NCI-H774 (cell line): ENCODE measurements at places on chromosomes 2 and 18.

DNA sequence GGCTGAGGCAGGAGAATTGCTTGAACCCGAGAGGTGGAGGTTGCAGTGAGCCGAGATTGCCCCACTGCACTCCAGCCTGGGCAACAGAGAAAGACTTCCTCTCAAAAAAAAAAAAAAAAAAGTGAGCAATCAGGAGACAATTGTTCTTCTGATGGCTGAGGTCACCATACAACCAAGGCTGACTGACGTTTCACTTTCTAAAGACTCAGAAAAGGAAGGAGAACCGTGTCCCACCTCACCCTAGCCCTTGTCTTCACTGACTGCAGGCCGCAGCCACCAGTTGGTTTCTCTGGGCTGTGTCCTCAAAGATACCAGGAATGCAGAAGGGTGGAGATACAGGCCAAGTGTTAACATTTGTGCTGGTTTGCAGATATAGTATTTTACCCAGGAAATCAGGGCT, 7.7 kb upstream of the SLC35F6 start:
- no peak for DNase-seq

GRCh38 chr2:74845217-74845751, 11.4 kb downstream of the HK2 start:
- DNase-seq: peak; percentile 16

DNA sequence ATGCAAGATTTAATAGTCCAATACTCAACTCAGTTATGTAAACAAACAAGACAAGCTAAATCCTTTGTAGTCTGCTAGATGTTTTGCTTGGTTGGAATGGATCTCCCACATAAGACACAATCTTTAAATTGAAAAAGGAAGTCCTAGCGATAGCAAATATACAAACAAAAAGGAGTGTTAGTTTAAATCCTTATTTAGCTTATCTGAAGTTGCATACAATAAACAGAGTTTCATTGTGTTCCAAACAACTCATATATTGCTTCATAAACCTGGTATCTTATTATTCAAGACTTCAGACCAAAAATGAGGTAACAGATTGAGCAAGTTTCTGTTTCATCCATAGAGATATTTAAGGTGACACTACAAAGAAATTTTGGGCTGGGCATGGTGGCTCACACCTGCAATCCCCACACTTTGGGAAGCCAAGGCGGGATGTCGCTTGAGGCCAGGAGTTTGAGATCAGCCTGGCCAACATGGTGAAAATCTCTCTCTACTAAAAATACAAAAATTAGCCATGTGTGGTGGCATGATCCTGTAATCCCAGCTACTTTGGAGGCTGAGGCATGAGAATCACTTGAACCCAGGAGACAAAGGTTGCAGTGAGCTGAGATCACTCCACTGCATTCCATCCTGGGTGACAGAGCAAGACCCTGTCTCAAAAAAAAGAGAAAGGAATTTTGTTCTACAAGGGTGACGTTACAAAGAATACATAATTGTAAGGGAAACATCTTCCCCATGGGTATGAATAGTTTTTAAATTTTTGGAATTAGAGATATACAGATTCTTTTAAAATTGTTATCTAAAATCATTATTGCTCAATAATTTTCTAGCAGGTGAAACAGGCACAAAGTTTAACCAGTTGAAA, 150.5 kb upstream of the L3MBTL4 start:
- DNase-seq: no peak

DNA sequence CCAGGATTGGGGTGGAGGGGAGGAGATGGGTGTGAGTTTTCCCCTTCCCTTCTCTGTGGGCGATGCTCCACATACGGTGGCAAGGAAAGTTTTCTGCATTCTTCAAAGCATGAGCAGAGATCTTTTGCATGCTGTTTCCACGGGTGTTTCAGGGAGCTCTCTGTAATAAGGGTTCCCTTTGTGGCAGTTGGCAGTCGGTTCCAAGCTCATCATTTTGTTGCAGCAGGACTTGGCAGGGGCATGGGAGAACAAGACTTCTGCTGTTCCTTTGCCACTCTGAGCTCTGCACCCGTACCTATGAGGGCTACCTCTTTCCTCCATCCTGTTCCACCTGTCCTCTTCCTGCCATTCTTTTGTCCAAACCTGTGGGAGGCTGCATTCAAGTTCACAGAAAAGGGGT, 71.3 kb upstream of the SPRED2 start:
- no peak for DNase-seq

DNA sequence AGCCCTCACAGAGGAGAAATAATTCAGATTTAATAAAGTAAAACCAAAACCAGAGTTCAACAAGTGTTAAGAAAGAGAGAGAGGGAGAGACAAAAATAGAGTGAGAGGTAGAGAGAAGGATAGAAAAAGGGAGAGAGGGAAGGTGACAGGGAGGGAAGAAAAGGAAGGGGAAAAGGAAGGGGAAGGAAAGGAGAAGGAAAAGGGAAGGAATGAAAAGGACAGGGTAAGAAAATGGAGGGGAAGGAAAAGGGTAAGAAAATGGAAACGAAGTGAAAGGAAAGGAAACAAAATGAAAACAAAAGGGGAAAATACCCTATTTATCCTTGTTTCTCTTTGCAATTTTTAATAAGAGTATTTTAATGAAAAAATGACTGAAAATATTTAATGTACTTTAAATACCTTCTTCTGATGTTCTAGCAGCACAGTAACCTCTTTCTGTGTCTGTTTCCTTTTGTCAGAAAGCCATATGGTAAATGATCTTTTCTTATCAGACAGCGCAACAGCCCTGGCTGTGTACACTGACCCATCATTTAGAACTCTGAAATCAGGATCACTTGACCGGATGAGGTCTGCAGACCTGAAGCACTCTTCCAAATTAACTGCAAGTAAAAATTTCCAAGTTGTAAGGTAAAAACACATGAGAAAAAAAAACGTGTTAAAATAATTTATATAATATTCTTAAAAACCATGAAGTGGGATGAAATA, 11.8 kb downstream of the DSC3 start:
- no peak for DNase-seq

DNA sequence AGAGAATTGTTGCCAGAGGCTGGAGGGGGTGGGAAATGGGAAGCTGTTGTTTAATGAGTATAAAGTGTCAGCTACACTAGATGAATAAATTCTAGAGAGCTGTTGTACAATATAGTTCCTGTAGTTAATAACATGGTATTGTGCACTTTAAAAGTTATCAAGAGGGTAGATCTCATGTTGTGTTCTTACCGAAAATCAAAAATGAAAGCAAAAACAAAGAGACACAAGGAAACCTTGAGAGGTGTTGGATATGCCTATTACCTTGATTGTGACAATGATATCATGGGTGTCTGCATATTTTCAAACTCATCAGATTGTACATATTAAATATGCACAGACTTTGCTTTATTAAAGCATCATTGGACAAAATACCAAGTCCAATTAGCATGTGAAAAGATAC, 43.2 kb downstream of the SCG2 start:
- DNase-seq: no peak

- no peak for DNase-seq
Observed at GRCh38 chr2:136045835-136046570, 60.6 kb upstream of the DARS1 start.

- DNase-seq: no peak
Observed at GRCh38 chr2:38631976-38632375, 29.2 kb upstream of the HNRNPLL start.

GRCh38 chr18:47815486-47816270, 114.8 kb downstream of the SMAD2 start:
- no peak for DNase-seq

DNA sequence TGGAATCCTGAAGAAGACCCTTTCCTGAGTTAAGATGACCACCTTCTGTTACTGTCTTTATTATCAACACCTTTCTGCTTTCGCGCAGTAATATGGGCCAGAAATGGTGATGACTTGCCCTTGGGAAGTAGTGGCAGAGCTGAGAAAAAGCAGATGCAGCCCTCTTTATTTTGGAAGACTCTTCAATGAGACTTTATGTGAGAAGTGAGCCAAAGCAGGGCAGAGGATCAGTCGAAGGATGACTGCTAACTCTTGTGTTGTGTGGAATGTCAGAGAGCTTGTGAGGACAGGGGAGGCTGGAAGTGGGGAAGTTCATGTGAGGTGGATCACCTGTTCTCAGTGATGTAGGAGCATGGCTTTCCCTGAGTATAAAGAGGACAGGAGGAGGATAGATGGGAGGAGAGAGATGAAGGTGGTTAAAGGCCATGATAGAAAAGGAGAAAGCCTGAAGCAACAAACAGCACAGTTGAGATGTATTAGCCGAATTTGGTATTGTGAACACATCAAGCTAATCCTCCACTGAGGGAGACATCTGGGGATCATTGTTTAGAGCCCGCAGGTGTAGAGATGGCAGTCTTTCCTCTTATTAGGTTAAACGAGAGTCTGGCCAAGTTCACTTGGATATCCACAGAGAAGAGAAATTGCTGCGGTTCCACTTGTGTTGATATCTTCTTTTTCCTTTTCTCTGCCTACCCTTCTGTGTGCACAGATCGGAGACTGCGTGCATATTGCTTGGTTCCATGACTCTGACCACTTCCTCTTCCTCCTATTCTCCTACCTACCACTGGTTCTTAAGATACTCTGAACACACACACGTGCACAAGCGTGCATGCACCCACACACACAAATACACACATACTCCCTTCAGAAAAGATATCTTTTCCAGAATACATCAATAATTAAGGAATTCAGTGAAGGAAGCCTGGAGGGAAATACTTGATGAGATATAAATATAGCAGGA, 67.4 kb downstream of the SLC9A2 start:
- DNase-seq: no peak

GRCh38 chr2:37709111-37709510, 37.7 kb upstream of the CDC42EP3 start:
- DNase-seq: no peak

GRCh38 chr2:237625216-237625705, 2.1 kb upstream of the LRRFIP1 start:
- DNase-seq: no peak

DNA sequence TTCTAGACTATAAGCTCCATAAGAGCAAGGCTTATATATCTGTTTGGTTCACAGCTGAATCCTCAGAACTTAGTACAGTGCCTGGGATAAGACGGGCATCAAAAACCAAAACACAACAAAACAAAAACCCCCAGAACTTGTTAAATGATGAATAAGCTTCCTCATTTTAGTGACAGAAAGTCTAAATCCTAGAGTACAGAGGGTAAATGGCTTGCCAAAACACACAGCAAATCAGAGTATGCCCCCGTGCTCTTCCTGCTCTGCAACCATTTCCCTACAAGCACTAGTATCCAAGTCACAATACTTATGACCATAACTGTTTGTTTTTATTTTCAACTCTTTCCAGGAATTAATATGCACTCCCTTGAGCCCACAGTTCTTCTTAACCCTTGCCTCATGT, 10.1 kb downstream of the ZNF521 start:
- DNase-seq: no peak
